ENCODE measurements at places on chromosomes 7 and 10.

DNA sequence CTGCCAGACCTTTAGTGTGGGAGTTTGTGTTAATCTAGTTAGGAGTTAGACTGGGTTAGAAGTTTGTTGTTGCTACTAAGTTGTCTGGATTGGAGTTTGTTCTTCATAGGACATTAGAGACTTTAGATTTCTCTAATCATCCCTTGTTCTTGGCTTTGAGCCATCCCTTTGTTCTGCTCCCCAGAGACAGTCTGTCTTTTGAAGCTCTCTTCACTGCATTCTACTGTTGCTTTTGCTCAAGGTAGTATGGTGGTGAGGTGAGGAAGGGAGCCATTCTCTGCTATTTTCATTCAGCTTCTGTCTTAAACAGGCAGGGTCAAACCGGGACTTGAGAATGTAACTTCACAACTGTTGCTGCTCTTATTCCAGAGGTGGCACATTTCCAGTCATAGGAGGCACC, 10.4 kb upstream of the TARP start:
- DNase-seq = no peak

DNA sequence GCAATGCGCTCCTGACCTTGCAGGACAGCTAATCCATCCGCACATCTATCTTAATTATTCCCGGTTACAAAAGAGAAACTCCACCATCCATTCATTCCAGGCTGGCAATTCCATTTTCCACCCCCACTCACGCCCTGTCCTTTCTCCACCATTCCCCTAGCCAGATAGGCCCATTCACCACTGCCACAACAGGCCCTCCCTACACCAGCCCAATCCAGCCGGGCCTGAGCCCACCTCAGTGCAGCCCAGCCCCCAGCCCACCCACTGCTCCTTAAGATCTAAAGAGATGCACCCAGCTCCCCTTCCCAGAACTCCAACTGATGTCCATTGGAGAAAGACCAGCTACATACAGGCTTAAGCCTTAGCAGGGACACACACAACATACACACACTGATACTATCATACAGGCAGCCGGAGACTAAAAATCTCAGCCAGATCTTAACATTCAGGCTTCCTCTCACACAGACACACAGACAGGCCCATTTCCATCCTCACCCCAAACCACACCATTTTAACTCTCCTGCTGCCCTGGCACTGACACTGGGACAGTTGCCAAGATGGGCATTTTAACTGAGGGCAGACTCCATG, 38.0 kb upstream of the PAX2 start:
- DNase-seq = no peak

- DNase-seq = no peak
Observed at GRCh38 chr10:12973149-12973718, 28.3 kb downstream of the CCDC3 start.

- no peak for DNase-seq
Observed at GRCh38 chr7:137439829-137440825, 96.6 kb upstream of the PTN start.

Measured in NCI-H1436 (cell line).